ENCODE measurements at places on chromosomes 16 and 17.

- DNase-seq: no peak
Observed at GRCh38 chr16:57381791-57382534, 9.7 kb downstream of the CX3CL1 start.

DNA sequence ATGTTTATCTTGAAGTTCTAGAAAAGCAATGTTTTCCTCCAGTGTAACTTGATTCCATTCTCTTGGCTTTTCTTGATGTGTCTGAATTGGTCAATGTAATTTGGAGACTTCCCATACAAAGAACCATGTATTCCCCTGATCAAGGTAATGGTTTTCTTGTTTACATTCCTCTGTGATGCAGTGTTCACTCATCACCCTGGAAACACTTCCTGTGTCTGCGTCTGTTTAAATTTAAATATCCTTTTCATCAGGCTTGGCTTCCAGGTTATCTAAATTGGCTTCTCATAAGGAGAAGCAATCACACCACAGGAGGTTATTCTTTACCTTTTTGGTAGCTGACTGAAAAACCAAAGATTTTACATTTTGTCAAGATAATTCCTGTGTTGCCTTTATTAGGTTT, 237.3 kb upstream of the WSCD1 start:
- peak; percentile 52 for DNase-seq

- no peak for DNase-seq
Observed at GRCh38 chr16:3656491-3657468, 2.3 kb downstream of the DNASE1 start.

DNA sequence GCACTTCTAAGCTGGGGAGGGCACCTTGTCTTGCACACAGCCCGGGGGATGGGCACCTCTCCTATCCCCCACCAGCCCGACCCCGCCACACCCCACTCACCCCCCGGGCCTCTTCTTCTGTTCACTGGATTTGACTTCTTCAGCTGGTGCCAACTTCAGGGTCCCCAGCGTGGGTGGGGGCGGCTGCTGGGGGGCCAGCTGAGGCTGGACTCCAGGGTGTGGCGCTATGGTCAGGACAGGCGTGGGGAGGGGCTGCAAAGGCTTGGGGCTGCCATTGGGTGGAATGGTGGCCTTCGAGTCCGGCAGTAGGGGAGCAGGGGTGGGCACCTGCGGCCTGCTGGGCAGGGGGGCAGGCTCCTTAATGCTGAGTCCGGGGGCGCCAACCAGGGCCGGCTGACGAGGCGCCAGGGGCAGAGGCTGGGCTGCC, 6.1 kb downstream of the MNT start:
- no peak for DNase-seq

DNA sequence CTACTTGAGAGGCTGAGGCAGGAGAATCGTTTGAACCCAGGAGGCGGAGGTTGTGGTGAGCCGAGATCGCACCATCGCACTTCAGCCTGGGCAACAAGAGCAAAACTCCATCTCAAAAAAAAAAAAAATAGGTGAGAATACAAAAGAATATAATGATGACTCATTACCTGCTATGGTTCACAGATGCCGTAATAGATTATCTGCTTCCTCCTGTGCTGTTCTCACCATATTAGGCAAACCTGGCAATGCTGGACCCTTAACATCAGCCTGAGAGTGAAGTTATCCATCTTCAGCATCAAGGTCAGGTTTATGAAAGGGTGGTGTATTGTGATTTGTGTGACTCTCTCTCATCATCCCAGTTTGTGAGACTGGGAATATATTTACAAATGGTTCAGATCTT, 271.3 kb upstream of the CPHXL start:
- DNase-seq: no peak

- DNase-seq: no peak
Observed at GRCh38 chr16:85992779-85993178, 93.8 kb downstream of the IRF8 start.

DNA sequence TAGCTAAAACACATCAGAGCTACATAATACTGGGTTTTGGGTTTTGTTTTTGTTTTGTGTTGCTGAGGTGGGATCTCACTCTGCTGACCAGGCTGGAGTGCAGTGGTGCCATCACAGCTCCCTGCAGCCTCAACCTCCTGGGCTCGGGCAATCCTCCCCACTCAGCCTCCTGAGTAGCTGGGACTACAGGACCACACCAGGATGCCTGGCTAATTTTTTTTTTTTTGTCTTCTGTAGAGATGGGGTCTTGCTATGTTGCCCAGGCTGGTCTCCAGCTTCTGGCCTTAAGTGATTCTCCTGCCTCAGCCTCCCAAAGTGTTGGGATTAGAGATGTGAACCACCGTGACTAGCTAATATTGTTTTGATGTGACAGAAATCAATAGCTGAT, 6.2 kb downstream of the MEAK7 start:
- no peak for DNase-seq

- DNase-seq: no peak
Observed at GRCh38 chr17:17849845-17850373, 13.1 kb upstream of the SREBF1 start.

DNA sequence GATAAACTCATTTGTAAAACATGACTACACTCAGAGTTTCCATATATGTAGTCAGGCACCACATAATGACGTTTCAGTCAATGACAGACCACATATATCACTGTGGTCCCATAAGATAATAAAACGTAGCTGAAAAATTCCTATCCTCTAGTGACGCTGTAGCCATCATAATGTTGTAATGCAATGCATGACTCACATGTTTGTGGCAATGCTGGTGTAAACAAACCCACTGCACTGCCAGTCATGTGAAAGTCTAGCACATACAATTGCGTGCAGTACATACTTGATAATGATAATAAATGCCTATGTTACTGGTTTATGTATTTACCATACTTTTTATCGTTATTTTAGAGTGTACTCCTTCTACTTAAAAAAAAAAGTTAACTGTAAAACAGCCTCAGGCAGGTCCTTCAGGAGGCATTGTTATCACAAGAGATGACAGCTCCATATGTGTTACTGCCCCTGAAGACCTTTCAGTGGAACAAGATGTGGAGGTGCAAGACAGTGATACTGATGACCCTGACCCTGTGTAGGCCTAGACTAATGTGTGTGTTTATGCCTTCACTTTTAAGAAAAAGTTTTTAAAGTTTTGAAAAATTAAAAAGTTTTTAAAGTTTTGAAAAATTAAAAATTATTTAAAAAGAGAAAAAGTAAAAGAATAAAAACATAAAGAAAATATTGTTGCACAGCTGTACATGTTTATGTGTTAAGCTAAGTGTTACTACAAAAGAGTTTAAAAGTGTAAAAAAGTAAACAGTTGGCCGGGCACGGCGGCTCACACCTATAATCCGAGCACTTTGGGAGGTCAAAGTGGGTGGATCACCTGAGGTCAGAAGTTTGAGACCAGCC, 9.0 kb downstream of the STAT5B start:
- peak; percentile 59 for DNase-seq

DNA sequence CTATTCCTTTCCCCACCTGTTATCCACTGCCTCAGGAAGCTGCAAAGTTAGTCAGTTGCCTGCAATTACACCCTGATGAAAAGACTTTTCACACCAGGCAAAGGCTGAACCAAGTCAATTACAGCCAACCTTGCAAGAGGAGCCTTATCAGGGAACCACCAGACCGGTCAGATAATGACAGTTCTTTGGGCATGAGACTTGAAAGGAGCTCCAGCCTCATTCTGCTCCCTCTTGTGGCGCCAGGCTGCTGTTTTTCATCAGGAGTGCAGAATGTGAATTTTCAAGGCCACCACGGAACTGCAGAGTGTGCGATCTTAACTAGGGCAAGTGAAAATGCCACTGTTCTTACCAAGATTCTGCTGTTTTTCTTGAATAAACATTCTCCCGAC, 22.5 kb downstream of the DNAI2 start:
- peak; percentile 34 for DNase-seq

DNA sequence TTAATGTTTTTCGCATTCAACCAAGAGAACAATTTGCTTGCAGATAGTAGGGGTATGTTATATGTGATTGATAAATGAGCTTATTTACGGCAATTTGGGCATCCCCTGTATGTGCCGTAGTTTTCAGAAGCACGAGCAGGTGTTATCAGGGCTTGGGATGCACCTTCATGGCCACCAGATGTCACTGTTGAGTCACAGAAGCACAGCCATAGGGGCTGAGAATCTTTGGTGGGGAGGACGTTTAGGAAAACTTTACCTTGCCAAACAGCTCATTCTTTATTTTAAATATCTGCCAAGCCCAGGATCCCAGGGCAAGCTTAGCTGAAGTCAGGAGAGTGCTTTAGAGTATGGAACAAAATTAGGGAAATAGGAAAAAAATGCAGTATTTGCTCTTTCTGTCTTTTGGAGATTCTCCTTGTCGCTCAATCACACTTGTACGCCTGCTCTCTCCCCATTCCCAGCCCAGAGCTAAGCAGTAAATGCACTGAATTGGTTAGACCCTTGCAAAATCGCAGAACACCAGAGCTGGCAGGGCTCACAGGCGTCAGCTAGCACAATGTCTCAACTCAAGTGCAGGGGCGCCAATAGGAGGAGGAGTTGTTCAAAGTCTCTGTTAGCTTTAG, 93.6 kb upstream of the MPHOSPH6 start:
- DNase-seq: peak; percentile 73

DNA sequence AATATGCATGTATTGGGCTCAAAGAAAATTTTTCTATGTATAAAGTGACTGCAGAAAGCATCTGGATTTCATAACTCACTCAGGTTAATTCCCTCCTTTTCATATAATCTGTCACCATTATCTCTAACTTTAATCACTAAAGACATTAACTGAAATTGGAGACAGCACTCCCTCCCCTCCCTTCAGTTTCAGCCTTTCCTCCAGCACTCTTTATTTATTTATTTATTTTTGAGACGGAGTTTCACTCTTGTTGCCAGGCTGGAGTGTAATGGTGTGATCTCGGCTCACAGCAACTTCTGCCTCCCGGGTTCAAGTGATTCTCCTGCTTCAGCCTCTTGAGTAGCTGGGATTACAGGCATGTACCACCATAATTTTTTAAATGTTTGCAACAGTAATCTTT, 43.1 kb downstream of the CDH8 start:
- DNase-seq: no peak

DNA sequence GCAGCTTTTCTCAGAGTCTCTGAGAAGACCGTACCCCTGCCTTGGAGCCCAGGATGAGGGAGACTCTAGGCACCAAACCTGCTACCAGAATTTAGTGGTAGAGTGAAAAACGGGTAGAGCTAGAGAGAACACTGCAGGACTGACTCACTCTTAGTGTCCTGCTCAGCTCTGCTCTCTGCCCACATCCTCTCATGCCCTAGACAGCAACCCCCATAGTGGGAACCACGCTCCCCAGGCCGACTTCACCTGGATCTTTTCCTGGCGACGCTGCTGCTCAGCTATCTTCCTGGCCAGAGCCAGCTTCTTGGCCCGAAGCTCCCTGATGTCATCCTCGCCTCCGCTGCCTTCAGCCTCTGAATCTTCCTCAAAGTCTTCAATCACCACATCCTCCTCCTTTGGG, 26.7 kb downstream of the HIC1 start:
- DNase-seq: peak; percentile 56

DNA sequence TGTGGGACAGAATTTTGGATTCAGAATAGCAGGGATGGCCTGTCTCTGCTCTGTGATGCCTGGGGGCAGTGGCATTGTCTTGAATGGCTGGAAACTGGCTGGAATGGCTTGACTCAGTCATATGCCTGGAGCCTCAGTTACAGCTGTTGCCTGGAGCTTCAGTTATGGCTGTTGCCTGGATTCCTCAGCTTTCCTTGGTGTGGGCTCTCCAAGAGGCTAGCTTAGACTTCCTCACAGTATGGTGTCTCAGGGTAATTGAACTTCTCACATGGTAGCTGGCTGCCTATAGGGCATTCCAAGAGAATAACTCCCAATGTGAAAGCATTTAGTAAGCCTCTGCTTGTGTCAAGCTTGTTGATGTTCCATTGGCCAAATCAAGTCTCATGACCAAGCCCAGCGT, 21.1 kb downstream of the KRT23 start:
- DNase-seq: no peak

DNA sequence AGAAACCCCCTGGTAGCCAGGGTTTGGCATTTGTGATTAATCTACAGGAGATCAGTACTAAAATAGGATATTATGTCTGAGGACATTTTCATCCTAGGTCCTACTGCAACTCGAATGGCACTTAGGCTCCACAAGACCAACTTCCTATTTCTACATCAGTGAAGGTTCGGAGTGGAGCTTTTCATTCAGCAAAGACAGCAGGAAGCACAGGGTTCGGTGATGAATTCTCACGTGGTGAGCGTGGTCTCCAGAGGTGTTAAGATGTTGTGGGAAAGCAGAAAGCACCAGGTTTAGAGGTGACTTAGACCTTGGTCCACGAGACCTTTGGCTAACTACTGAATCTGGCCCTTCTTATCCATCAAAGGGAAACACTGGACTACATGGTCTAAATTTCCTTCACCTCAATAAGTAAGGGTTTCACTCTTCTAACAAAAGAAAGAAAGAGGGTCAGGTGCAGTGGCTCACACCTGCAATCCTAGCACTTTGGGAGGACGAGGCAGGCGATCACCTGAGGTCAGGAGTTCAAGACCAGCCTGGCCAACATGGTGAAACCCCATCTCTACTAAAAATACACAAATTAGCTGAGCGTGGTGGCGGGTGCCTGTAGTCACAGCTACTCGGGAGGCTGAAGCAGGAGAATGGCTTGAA, 13.9 kb upstream of the HELZ start:
- no peak for DNase-seq

- DNase-seq: no peak
Observed at GRCh38 chr16:34054969-34055368, 595.6 kb downstream of the TP53TG3F start.

GRCh38 chr17:30345527-30346075, 11.7 kb upstream of the TMIGD1 start:
- DNase-seq: no peak

- DNase-seq: peak; percentile 69
Observed at GRCh38 chr16:1923299-1924034, 5.3 kb upstream of the HS3ST6 start.

DNA sequence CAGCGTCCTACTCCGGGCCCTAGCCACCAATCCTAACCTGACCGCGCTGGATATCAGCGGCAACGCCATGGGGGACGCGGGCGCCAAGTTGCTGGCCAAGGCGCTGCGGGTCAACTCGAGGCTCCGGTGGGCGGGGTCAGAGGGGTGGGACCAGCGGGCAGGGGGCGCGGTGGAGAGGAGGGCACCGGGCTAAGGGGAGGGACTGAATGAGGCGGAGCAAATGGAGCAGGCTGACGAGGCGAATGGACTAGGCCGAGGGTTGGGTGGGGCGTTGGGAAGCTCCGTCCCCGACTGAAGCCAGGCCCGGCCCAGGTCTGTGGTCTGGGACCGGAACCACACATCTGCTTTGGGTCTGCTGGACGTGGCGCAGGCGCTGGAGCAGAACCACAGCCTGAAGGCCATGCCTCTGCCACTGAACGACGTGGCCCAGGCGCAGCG, 4.6 kb downstream of the CARMIL2 start:
- no peak for DNase-seq
